Activated T-cell treated with anti-CD3 and anti-CD28 coated beads, Interleukin-2, amount 50 U/mL, for 1 hour (primary cell): ENCODE measurements at places on chromosomes 7 and 10.
A peak's percentile ranks its signal among the peaks of the same experiment; 100 is the strongest.

DNA sequence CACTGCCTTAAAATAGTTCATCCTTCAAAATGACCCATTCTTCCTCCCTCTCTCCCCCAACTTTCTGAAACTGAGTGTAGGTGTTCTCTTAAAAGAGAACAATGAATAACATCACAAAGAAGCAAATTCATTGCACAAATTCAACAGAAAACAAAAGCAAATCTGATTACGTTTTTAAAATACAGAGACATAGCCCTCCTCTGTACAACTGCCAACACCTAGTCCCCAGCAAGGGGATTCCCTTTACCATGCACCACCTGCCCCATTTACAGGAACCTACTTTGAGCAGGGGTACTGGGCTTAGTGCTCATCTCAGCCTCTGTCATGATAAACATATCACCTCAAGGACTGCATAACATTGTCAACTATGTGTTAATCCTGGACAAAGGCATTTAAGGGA, 302.8 kb upstream of the AOAH start:
- DNase-seq: no peak

GRCh38 chr7:29500719-29501118, 62.9 kb upstream of the PRR15 start:
- DNase-seq: no peak

DNA sequence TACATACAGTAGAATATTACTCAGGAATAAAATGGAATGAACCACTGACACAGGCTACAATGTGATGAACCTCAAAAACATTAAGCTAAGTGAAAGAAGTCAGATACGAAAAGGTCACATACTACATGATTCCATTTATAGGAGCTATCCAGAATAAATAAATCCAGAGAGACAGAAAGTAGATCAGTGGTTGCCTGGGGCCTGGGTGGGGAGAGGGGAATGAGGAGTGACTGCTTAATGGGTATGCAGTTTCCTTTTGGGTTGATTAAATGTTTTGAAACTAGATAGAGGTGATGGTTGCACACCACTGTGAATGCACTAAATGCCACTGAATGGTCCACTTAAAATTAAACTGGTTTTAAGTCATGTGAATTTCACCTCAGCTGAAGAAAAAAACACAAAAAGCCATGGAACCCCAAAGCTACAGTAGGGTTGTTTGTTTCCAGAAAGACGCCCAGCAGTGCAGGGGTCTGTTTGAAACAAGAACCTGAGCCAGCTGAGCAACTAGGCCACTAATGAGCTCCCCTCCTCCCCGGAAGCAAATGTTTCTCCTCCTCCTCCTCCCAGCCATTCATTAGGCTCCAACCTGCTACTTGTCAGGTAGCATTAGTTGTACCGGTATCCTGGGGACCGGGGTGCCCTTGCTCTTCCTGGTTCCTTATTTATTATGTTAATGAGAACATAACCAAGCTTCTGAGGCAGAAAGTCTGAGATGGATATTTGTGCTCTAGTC, 168.4 kb downstream of the EVX1 start:
- DNase-seq: no peak

DNA sequence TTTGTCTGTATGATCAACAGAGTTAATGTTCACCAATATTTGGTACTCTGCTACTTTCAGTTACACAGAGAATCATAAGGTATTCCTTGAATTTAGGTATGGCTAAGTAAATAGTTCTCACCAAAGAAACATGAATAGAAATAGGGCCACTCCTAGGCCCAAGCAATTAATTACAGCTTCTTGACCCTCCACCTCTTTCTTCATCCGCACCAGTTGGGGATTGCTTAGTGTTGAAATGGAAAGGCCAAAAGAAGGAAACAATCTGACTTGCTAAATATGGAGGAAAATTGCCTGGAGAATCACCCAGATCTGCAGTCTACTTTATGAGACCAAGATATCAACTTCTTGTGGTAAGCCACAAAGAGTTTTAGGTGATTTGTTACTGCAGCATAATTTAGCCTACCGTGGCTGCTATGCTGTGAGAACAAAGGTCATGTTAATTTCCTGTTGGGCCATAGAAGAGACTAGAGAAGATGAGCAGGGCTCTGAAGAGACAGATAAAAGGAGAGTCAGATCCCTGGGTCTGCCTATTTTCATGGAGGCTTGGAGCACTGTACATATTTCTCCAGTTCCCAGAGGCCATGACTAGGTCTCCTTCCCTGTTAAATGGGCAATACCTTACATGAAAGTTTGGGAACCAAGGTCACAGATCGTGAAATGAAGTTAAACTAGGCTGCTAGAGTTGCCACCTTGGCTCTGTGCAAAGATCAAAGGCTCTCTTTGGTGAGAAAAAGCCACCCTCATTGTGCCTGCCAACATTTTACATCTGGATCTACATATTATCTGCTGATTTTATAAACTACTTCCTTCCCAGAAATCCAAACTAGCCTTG, 93.3 kb upstream of the GDF10 start:
- no peak for DNase-seq

- DNase-seq: no peak
Measured at GRCh38 chr7:118304100-118304499, 79.6 kb downstream of the ANKRD7 start.

GRCh38 chr10:89371079-89371478, 6.8 kb upstream of the IFIT1B start:
- DNase-seq: no peak

GRCh38 chr7:90345595-90346335, 751 bp upstream of the GTPBP10 start:
- DNase-seq: no peak

DNA sequence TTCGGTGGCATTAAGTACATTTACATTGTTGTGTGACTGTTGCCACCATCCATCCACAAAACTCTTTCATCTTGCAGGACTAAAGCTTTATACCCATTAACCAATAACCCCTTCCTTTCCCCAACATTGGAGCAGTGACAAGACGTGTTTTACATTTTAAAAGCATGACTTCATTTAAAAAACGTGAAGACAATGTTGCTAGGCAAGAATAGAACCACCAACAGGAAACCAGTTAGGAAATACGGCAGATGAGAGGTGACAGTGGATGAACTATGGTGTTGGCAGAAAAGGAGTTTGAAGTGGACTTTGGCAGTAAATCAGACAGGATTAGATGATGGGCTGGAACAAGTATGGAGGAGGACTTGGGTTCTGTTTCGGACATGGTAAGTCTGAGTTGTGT, 17.0 kb downstream of the TMEM236 start:
- DNase-seq: no peak

- DNase-seq: no peak
Measured at GRCh38 chr10:100586959-100587358, 51.2 kb downstream of the HIF1AN start.

DNA sequence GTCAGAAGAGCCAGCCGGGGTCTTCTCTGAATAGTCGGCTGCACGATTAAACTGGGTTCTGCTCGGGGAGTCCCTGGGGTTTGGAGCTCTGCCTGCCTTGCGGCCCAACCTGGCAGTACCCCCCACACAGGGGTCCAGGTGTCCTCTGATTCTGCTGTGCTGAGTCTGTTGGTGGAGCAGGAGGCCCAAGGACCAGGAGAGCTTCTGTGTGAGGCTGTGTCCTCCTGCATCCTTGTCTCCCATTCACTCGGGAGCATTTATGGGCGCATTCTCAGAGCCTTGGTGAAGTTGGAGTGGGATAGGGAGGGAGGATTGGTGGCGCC, 14.2 kb downstream of the INPP5A start:
- no peak for DNase-seq

DNA sequence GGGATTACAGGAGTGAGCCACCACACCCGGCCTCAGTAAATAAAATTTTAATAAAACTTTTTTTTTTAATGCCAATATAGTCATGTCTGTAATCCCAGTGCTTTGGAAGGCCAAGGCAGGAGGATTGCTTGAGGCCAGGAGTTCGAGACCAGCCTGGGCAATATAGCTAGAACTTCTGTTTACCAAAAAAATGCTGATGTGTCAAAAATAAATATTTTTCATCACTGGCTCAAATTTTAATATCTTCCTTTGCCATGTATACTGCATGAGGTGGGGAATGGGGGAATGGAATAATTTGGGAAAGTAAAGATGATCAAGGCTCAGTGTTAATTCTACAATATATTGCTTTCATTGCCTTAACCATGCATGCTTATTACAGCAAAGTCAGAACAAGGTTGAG, 10.7 kb upstream of the RHBDD2 start:
- no peak for DNase-seq

GRCh38 chr7:22561895-22562593, 62.1 kb upstream of the STEAP1B start:
- no peak for DNase-seq

- DNase-seq: no peak
Measured at GRCh38 chr10:128268015-128268722, 141.9 kb upstream of the MKI67 start.

GRCh38 chr10:70481831-70482530, 3.4 kb downstream of the PALD1 start:
- no peak for DNase-seq

- no peak for DNase-seq
Measured at GRCh38 chr10:54650547-54650946, 150.5 kb downstream of the PCDH15 start.

- no peak for DNase-seq
Measured at GRCh38 chr10:102775201-102775934, 31.6 kb downstream of the WBP1L start.

DNA sequence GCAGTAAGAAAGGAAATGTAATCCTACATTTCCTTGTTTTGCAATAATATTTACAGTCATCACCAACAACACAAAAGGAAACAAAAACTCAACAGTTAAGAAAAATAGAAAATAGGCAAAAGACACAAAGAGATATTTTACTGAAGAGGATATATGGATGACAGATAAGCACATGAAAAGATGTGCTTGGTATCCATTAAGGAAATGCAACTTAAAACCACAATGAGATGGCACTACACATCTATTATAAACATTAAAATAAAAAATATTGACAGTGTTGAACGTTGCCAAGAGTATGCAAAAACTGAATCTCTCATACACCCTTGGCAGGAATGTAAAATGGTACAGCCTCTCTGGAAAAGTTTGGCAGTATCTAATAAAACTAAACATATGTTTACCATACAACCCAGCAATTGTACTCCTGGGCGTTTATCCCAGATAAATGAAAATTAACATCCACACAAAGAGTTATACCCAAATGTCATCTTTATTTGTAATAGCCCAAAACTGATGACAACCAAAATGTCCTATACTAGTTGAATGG, 5.4 kb downstream of the CEP41 start:
- DNase-seq: no peak

GRCh38 chr7:139648941-139649425, 125.5 kb downstream of the CLEC2L start:
- DNase-seq: no peak

DNA sequence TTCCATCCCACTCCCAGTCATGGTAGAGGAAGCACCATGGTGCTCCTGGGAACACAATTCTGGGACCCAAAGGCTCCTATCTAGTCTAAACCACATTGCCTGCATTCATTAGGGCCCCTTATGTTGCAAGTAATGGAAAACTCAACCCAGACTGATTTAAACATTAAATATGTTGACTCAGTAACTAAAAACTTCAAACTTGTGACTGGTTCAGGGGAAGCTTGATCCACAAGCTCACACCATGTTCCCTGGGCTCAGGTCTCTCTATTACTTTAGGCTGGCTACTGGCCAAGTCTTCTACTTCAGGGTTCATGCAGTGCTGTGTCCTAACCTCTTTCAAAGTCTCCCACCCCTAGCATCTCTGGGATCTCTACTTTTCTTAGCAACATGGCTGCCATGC, 13.1 kb downstream of the WNT16 start:
- DNase-seq: no peak

- DNase-seq: no peak
Measured at GRCh38 chr10:127129104-127129503, 67.3 kb downstream of the INSYN2A start.

- no peak for DNase-seq
Measured at GRCh38 chr10:76649723-76650127, 987.9 kb downstream of the KCNMA1 start.

DNA sequence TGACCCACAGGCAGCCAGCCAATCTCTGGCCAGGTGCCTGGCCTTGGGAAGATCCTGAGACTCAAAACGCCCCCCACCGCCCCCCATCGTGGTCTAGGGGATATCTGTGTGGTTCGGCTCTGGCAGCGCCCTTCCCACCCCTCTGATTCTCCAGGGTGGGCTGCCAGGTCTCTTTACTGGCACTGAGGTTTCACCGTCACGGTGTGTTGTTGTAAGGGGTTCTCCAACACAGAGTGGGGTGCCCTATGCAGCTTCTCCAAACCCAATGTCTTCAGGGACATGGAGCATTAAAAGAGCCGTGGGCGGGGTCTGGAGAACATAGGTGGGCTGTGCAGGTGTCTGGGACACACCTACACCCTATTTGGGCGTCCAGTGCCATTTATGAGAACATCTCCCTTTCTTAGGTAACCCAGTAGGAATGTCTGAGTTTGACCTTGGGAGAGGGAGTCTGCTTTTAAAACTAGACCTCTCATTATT, 1.5 kb downstream of the MAFK start:
- DNase-seq: peak; percentile 48

- DNase-seq: no peak
Measured at GRCh38 chr7:116543664-116544063, 18.8 kb downstream of the CAV1 start.

- no peak for DNase-seq
Measured at GRCh38 chr7:150793569-150794238, 6.5 kb downstream of the TMEM176B start.

DNA sequence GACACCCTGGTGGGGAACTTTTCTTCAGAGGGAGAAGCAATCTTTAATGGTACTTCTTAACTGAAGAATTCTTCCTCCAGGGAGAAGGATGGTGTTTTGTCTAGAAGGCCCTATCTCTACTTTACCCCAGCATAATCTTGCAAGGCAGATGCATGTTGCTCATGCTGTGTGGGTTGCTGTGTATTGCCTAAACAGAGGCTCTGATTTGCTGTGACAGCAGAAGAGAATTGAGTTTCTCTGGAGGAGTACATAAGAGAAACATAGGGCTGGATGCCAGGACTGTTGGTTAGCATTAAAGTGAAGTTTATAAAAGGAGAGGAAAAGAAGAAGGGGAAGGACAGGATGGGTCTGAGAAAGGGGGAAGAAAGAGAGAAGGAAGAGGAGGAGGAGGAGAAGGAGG, 248.1 kb upstream of the HPS1 start:
- DNase-seq: no peak

GRCh38 chr10:110457851-110458250, 39.9 kb upstream of the DUSP5 start:
- no peak for DNase-seq

DNA sequence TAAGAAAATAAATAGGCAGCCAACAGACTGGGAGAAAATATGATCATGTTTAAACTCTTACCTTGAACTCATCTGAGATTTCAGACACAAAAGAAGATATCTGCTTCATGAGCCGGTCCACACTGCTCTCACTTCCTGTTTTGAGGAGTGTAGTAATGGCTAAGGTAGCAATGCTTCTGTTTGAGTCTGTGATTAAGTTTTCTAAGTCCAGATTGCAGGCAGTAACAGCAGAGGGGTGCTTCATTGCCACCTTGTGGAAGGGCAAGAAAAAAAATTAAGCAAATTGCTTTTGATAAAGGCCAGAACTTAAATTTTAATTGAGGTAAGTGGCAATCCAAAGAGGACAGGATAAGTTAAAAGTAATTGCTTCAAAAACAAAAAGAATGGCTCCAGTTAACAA, 69.1 kb downstream of the MEST start:
- no peak for DNase-seq
